ENCODE measurements at places on chromosomes 6 and 20. TPM values are rescaled to one million over a fixed set of nuclear protein-coding genes. Genes with fewer than 3 reads are reported as not detected.

NTSR1 gene
- total RNA-seq, result not detected

TRMT6 gene
- total RNA-seq, result 21.0 TPM

TSPO2 gene
- not detected for total RNA-seq

ADGRF4 gene
- total RNA-seq, result not detected

VSTM2L gene
- not detected for total RNA-seq

SLC22A2 gene
- not detected for total RNA-seq

DOP1A gene
- 30.8 TPM for total RNA-seq

GPR6 gene
- not detected for total RNA-seq

EYA2 gene
- 0.71 TPM for total RNA-seq

HLA-DQA2 gene
- 231 TPM for total RNA-seq

C6orf132 gene
- total RNA-seq, result not detected

HBS1L gene
- 60.2 TPM for total RNA-seq

TNFRSF6B gene
- not detected for total RNA-seq

AURKA gene
- 3.8 TPM for total RNA-seq

DNMT3B gene
- 0.20 TPM for total RNA-seq

ZDHHC14 gene
- total RNA-seq, result 20.5 TPM

SMPDL3A gene
- total RNA-seq, result 1.8 TPM

DEFB123 gene
- not detected for total RNA-seq

FOXS1 gene
- total RNA-seq, result not detected
